ENCODE measurements at places on chromosomes 2 and 18.

DNA sequence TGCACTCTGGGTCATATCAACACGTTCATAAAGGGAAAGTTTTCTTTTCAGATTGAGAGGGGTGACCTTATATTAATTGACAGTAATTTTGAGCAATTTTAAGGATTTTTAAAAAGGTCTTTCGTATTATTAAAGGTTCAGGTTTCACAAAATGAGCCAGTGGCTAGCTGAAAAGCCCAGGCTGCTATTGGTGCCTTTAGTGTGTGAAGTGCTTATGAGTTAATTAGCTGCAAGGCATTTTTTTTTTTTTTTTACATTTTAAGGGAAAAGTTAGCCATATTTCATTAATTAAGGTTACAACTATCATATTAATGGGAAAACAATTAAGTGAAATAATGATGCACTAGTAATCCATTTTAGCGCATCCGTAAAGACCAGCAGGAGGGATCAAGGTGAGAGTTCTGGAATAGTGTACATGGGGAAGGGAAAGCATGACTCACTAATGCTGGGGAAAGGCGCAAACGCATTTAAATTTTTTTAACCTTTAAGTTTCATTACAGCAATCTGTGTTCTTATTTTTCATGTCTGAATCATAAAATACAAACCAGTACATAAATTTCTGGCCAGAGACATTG, 200.0 kb downstream of the ZNF407 start:
- no peak for DNase-seq

DNA sequence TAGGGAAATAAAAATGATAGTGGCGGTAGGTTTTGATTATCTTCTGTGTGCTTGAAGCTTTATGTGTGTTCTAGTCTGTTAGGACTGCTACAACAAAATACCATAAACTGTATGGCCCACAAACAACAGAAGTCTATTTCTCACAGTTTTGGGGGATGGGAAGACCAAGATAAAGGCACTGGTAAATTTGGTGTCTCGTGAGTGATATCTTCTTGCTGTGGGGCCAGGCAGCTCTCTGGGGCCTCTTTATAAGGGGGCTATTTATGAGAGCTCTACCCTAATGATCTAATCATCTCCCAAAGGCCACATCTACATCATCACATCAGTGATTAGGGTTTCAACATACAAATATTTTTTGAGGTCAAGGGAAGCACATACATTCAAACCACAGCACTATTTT, 86.8 kb upstream of the SPHKAP start:
- no peak for DNase-seq

DNA sequence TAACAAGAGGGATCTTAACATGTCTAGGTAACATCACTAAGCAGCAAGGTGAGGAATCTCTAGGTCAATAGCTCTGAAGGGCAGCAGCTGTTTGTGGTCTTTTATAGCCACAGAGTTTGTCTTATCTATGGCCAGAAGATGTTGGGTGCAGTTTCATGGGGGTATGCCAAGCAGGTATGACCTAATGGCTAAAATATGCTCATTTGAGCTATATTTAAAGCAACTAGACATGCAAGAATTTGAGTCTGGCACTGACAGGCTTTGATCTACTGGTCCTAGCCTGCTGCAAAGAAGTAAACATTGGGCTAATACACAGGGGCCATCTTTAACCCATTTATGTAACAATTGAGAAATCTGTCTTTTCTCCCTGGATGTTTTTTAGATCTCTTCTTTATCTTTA, 13.9 kb upstream of the UGP2 start:
- no peak for DNase-seq

DNA sequence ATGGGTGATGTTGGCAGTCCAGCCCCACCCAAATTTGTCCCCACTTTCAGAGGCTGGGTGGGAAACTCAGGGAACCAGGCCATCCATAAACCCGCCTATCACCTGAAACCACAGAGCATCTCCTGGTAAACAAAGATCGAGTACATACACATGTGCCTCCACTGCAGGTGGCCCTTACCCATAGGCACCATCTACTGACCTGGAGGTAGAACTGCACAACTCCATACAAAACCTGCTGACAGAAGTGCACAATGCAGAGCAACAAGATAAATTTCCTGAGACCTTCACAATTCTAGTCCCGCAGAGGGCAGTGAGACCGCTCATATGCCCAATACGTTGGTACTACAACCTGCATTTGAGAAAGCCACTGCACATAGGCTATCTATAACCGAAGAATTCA, 856.3 kb downstream of the SUCLG1 start:
- DNase-seq = peak; percentile 12

- DNase-seq = no peak
These were observed 317.9 kb downstream of the GBX2 start for GRCh38 chr2:235850289-235850688.

DNA sequence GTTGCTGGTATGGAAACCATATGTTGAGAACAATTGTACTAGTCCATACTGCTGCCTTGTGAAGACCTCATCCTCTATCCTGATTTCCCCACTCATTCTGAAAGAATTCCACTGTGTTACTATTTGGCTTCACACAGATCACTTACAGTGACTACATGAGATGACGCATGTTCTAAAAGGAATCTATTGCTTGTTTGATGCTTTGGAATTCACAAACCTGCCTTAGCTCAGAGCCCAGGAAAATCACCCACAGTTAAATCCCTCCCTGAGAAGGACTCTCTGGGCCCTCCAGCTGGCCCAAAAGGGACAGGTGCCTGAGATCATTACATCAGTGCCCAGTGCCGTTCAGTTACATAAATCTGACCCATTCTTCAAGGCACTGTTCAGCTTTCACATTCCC, 45.3 kb downstream of the KLHL29 start:
- DNase-seq = no peak

DNA sequence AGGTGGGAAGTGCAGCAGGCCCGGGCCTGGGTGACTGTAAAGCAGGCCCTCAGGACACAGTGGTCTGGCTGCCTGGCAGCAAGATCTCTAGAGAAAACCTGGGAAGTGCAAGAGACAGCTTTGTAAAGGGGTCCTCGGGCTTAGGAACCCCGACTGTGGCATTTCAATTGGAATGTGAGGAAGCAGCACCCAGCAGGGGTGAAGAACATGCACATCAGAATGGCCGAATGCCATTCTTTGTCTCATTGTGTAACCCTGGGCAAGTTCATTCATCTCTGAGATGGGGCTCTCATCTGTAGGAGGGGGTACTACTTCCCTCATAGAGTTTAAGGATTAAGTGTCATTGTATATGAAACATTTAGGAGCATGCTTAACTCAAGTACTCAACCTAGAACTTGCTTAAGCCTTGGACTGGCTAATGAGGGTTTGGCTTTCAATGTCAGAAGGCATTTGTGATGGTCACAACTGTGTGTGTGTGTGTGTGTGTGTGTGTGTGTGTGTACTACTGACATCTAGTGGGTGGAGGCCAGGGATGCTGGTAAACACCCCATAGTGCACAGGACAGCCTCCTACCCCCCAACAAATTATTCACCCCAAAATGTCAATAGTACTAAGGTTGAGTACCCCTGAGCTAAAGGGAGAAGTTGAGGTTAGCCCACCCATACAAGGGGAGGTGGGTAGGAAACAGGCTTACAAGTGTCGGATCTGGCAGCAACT, 29.3 kb downstream of the MEX3C start:
- DNase-seq = no peak

- DNase-seq = no peak
These were observed 75.2 kb upstream of the CD302 start for GRCh38 chr2:159873258-159873657.

- DNase-seq = no peak
These were observed 15.5 kb downstream of the CYP26B1 start for GRCh38 chr2:72131916-72132841.

DNA sequence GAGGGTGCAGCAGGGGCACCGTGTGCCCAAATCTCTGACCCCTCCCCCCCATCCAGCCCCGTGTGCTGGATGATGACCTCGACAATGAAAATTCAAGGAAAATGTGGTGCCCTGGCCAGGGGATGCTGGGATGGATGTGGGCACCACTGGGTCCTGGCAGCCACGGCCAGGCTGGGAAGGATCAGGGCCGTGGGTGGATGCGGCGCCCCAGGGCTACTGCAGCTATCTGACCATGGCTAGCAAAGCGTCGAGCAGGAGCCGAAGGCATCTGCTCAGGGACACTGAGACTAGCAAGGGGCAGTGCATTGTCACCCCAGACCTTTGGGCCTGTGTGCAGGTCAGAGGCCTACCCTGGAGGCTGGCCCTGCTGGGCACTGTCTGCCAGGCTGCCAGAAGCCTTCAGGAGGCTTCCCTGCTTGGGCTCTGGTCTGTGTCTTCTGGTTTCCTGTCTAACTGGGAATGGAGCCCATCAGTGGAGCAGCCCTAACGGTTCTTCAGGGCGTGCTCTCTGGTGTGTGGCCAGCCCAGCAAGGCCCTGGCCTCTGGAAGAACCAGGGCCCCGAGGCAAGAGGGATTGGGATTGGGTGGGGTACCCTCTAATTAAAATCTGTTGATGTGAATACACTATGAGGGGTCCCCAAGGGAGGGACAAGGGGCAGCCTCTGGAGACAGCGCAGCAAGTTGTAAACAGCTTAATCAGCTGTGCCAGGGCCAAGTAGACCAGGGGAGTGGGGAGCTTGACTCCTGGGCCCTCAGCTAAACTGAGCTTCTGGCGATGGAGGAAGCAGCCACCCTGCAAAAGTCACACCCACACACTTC, 98.0 kb downstream of the STPG4 start:
- DNase-seq = no peak

- no peak for DNase-seq
These were observed 34.9 kb downstream of the HDAC4 start for GRCh38 chr2:239365782-239366435.

DNA sequence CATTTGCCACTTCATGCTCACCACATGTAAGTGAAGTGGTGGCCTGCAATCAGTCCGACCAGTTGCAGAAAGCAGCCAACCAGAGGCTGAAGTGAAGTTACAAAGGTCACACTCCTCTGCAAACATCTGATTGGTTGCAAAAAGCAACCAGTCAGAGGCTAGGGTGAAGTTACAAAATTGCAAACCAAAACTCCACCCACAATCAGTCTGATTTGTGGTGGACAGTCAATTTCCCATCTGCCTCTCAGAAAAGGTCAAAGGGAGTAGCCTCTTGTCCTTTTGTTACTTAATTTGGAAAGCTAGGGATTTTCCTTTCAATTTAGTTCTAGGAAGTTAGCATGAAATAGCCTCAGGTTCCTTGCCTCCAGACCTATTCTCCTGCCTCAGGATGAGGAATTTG, 185.0 kb downstream of the UXS1 start:
- no peak for DNase-seq

GRCh38 chr2:205929246-205929942, 156.6 kb downstream of the INO80D start:
- DNase-seq = no peak

DNA sequence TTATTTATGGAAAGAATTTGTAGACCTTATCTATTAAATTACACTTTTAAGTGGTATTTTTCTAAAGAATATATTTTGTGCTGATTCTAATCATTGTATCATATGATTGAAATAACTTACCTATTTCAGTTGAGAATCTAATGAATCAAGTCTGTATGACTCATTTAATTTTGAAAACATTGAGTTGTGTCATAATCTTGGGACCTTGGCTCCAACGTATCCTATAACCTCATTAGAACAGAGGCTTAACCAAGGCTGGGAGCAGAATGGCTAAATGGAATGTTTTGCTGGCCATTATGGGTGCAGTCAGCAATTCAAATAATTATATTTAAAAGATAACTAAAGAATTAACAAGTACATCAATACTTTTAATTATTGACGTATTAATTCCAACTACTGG, 19.6 kb upstream of the GULP1 start:
- DNase-seq = no peak

- DNase-seq = no peak
These were observed 44.2 kb downstream of the ZEB2 start for GRCh38 chr2:144475569-144476275.

DNA sequence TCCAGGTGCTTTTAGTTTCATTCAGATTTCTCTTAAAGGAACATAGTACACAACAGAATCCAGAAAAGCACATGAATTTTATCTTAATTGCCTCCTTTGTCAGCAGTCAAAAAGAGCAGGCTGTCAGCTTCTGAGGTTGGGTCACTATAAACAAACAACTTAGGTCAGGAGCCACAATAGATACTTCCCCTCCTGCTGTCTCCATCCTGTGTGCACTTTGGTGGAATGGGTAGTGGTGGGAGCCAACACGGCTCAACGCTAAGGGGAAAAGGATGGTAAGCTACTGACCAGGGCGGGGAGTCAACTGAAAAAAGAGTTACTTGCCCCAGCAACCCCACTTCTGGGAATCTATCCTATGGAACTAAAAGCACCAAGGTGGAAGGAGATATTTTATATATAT, 121.9 kb downstream of the PAX3 start:
- DNase-seq = no peak

- no peak for DNase-seq
These were observed 159.4 kb upstream of the GCFC2 start for GRCh38 chr2:75870133-75870532.

DNA sequence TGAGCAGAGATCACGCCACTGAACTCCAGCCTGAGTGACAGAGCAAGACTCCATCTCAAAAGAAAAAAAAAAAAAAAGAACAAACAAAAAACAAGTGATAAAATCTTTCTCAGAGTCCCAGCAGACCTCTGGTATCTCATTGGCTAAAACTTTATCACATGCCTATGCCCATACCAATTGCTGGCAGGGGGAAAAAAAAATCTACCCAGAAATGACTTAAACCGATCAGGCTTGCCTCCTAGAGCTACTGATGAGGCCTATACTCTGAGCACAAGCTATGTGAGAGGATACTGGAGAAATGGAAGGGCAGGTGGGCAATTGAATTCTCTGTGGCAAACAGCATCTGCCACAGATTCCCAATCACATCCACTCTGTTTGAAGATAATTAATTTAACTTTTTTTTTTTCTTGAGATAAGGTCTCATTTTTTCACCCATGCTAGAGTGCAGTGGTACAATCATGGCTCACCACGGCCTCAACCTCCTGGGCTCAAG, 49.0 kb downstream of the FBXO36 start:
- no peak for DNase-seq

- peak; percentile 43 for DNase-seq
These were observed 4.6 kb downstream of the B3GNT7 start for GRCh38 chr2:231399853-231400680.

DNA sequence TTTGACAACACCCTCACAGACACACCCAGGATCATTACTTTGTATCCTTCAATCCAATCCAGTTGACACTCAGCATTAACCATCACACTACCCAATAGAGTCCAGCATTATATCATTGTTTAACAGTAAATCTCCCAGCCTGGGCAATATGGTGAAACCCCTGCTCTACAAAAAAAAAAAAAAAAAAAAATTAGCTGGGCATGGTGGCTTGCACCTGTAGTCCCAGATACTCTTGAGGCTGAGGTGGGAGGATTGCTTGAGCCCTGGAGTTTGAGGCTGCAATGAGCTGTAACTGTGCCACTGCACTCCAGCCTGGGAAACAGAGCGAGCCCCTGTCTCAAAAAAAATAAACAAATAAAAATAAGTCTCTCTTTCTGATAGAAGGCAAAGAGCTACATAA, 304.0 kb downstream of the STK39 start:
- DNase-seq = no peak

- DNase-seq = no peak
These were observed 27.6 kb downstream of the SLC1A4 start for GRCh38 chr2:65016789-65017188.

- DNase-seq = peak; percentile 64
These were observed 4.6 kb downstream of the SETBP1 start for GRCh38 chr18:44685296-44685695.
